ENCODE measurements at places on chromosomes 2 and 18.

DNA sequence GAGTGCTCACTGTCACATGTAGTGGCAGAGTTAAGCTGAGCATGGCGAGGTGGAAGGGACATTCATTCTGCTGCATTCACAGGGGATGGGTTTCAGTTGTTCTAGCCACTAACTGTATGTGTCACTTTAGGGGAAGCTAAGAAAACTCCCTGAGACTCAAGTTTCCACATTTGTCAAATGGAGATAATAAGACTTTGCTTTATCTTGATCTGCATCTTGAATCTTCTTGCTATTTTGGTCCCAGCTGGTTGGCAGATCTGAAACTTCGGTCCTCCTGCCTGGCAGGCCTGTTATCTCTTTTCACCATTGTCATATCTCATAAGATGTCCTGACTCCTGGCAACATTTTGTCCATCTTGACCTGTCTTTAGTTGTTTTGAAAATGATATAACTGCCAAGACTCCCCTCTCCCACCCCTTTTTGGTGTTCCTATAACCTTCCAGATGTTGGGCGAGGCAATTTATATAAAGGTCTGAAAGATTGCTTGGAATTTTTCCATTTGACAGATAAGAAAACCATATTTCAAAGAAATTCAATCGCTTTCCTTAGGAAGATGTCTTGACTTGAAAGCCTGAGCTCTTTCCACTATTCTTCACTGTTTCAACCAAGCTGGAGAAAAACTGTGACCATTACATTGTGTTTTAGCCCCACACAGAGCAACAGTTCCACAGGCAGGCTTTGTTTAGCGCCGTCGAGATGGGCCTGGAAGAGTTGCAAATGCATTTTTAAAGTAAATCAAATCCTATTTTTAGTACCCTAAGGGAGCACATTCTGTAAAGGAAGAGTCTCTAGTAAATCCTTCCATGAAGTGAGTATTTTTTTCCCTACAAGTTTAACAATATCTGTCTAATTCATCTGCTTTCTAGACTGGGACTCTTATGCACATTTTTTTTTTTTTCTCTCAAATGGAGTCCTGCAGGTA, 33.4 kb downstream of the MYCN start:
- no peak for DNase-seq

DNA sequence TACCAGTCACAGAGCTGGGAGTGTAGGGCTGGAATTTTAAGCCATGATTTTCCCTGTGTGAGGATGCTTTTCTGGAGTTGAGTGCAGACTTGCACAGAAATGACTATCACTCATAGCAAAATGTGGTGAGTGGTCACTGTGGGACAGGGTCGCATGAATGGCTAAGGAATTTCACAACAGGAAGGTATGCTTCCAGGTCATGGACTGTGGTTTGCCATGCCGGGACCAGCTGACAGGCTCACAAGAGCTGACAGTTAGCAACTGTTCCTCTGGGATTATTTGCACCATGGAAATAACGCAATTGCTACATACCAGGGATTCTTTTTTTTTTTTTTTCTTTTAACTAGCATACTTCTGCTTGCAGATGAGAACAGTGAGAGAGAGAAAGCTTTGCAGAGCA, 3.8 kb upstream of the UXS1 start:
- DNase-seq: no peak

- no peak for DNase-seq
Observed at GRCh38 chr2:214542866-214543265, 132.0 kb downstream of the VWC2L start.

GRCh38 chr2:103448495-103448894, 686.7 kb downstream of the TMEM182 start:
- no peak for DNase-seq

DNA sequence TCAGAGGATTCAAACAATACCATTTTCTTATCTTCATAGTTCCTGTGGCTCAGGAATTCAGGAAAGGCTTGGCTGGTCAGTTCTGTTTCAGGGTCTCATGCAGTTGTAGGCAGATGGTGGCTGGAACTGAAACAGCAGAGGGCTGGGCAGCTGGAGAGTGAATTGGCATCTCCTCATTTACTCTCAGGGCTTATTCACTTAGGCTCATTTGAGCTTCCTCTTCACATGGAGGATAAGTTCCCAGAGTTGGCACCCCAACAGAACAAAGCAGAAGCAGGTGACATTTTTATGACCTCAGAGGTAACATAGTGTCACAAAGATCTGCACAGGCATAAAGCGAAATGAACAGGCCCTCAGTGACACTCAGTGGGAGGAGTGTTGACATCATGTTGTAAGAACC, 66.1 kb downstream of the RBBP8 start:
- DNase-seq: no peak

GRCh38 chr18:79785831-79786230, 11.9 kb upstream of the KCNG2 start:
- no peak for DNase-seq

- DNase-seq: no peak
Observed at GRCh38 chr2:70084973-70085710, 2.1 kb upstream of the PCBP1 start.

- no peak for DNase-seq
Observed at GRCh38 chr2:204251998-204252376, 293.3 kb upstream of the PARD3B start.

- DNase-seq: no peak
Observed at GRCh38 chr18:27674411-27674810, 489.3 kb upstream of the CHST9 start.

Data from Right ventricle myocardium inferior (tissue), 1 donor.